ENCODE measurements at places on chromosomes 1 and 21.

DNA sequence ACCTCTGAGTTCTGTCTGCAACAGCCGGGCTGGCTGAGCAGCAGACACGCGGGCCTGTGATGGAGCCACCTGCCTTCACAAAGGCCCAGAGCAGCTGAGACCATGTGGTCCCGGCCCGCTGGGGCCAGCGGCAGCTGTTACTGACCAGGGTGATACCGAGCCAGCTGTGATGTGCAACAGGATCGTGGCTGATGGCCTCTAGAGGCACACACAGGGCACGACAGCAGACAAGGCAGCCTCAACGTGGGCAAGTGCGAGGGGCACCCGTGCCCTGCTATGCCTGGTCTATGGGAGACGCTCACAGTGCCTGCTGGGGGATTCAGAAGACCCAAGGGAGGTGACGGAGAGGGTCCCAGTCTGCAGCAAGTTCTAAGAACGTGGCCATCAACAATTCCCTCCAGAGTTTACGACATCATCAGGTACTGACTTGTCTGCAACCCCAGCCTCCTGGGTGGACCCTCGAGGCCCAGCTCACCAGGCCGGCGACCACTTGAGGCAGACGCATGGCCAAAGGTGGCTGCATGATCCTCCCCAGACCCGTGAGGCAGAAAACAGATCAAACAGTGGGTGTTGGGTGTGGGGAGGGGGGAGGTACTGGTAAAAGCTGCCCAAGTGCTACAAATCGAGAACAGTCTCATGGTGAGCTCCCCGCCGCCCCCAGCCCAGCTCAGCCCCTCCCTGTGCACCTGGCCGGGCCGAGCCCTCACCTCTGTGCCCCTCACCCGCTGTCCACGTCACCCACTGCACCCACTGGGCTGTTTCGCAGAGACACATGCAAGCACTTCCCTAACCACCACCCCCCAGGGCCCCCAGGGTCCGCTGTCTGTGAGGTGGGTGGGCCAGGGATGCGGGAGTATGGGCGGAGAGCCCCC, 6.0 kb downstream of the POFUT2 start:
- no peak for DNase-seq

DNA sequence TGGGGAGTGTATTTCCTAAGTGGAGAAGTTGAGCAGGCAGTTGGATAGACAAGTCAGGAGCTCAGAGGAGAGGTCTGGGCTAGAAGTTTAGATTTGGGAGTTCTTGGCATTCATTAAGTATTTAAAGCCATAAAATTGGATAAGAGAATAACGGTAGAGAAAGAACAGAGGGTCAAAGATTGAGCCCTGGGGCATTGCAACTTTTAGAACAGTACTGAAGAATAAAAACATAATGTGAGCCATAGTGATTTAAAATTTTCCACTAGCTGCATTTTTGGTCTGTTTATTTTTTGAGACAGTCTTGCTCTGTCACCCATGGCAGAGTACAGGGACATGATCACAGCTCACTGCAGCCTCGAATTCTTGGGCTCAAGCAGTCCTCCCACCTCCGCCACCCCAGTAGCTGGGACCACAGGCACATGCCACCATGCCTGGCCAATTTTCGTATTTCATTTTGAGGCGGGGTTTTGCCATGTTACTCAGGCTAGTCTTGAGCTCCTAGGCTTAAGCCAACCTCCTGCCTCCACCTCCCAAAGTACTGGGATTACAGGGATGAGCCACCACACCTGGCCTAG, 85.9 kb upstream of the SOX13 start:
- DNase-seq = no peak

GRCh38 chr1:12171206-12172041, 4.6 kb downstream of the TNFRSF1B start:
- no peak for DNase-seq

DNA sequence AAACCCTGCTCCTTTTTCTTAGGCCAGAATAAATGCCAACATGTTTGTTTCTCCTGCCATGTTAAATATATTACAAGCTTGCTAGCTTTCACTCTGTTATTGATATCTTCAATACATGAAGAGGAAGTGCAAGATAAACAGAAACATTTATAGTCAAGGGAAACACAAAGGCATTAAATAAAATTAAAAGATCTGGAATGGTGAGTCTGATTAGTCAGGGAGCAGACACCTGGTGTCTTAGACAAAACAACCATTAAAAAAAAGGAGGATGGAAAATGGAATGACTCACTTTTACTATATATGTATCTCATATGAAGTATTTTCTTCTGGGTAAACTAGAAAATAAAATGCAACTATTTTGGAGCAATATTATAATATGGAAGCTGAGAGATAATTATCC, 123.3 kb downstream of the SMYD3 start:
- DNase-seq = no peak

DNA sequence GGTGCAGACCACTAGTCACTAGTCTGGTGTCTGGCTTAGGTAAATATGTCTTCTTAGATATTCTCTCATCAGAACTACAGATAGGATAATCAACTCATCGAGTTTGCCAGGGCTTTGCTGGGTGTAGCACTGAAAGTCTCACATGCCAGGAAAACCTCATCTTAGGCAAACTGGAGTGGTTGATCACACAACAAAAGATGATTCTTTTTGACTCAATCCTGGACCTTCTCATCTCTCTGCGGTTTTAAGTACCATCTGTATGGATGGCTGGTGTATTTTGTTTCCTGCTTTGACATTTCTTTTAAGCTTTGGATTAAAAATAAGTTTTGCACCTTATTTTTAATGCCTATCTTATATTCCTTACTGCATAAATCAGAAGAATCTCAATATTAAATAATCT, 11.3 kb downstream of the GBP2 start:
- DNase-seq = no peak

- no peak for DNase-seq
These were observed 38.6 kb downstream of the STYXL2 start for GRCh38 chr1:167132301-167133010.

DNA sequence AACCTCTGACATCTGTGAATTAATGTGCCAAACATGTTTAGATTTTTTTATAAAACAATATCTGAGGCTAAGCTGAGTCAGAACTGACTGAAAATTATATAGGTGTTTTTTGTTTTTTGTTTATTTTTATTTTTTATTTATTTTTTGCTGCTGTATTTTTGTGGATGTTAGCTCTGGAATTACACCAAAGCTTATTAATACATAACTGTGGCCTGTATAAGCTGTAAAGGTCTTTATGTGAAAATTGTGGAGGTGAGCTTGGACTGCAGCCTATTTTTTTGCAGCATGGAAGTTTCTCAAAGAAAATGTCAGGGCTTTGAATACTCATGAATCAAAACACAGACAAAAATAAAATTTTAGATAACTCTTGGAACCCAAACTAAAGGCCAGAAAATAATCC, 199.8 kb downstream of the CHRM3 start:
- DNase-seq = no peak

Data from NCI-H345 (cell line).